CD4-positive, alpha-beta T cell treated with Interleukin-6 at 100 ng/mL for 8 hours (primary cell): ENCODE measurements at places on chromosomes 7 and 10.

DNA sequence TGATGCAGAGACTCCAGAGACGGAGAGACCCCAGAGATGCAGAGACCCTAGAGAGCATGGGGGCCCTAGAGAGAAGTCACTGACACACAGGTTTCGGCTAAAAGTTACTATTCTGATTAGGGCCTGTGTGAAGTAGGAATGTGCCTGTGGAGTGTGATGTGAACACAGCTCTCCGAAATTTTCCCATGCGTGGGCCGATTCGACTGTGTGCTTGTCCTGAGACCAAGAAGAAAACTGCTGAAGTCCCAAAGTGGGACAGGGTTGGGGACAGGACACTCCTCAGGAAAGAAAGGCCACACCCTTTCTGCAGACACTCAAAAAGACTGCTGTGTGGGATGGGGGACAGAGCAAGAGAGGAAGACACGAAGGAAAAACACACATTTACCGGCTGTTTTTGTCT is 533.5 kb downstream of the PTPRN2 start:
- DNase-seq, result no peak

- DNase-seq, result no peak
Observed at GRCh38 chr7:19989906-19990305, 216.5 kb upstream of the TMEM196 start.

DNA sequence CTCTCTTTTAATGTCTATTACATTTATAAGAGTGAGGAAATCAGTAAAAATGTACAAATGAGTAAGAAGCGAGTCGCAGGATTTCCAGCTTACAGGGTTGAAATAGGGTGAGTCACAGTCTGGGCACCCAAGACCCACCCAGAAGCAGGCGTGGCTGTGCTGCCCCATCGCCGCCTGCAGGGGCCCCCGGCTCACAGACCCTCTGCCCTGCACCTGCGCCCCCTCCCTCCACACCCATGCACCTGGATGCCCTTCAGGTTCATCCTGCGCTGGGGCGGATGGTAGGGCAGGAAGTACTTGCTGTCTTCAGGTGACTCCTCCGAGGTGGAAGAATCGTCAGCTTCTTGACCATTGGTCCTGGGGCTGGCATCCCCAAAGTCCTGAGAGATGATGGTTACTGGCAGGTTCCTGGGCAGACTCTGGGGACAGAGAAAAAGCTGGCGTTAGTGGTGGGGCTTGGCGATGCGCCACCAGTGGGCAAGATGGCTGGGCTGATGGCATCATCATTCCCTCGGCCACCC is 90.2 kb upstream of the GNA12 start:
- DNase-seq, result no peak

GRCh38 chr10:47266602-47267001 is 33.4 kb upstream of the GDF10 start:
- no peak for DNase-seq

GRCh38 chr10:1408651-1409367 is 328.5 kb downstream of the ADARB2 start:
- DNase-seq, result no peak

GRCh38 chr10:31982111-31982510 is 53.5 kb upstream of the ARHGAP12 start:
- no peak for DNase-seq

DNA sequence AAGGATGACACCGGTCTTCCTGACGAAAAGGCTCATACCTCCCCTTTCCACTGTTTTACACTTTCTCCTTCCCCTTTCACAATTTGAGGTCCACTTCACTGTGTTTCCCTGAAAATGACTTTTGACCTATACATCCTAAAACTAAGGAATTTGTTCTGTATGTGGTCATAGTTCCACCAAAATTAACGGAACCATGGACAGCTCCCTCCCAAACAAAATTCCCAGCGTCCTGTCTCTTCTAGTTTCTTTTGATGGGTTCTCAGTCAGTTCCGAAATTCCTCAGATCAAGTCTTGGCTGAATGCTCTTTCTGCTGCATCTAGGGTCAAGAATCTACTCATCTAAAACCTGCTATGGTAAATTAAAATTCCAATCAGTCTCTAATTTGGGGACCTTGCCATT is 1191.9 kb downstream of the CNTNAP2 start:
- no peak for DNase-seq

DNA sequence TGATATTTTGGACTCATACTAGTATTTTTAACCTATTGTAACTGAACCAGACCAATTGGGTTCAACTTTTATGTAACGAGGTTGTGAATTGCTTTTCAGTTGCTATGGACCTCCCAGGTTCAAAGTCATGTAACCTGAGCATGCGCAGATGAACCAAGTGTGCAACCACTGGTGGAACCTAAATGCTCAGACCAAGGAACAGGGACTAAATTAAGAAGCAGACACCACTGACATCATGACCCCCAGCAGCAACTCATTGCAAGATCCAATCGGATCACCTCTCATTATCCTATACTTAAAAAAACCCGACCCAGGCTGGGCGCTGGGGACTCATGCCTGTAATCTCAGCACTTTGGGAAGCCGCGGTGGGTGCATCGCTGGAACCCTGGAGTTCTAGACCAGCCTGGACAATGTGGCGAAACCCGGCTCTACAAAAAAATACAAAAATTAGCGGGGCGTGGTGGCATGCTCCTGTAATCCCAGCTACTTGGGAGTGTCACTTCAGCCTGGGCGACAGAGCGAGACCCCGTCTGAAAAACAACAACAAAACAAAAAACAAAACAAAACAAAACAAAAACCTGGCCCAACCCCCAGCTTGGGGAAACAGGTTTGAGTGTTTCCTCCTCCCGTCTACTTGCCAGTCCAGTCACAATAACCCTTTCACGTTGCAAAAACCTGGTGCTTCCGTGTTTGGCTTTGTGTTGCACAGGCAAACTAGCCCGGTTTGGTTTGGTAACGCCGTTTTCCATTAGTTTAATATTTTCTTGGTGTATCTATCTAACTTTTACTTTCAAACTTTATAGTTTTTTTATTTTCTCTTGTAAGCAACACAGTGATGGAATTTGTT is 11.3 kb upstream of the ZNF518A start:
- DNase-seq, result no peak

GRCh38 chr10:102409604-102410428 is 8.8 kb downstream of the PSD start:
- DNase-seq, result no peak

- DNase-seq, result no peak
Observed at GRCh38 chr7:90409667-90410066, 6.4 kb downstream of the CLDN12 start.

DNA sequence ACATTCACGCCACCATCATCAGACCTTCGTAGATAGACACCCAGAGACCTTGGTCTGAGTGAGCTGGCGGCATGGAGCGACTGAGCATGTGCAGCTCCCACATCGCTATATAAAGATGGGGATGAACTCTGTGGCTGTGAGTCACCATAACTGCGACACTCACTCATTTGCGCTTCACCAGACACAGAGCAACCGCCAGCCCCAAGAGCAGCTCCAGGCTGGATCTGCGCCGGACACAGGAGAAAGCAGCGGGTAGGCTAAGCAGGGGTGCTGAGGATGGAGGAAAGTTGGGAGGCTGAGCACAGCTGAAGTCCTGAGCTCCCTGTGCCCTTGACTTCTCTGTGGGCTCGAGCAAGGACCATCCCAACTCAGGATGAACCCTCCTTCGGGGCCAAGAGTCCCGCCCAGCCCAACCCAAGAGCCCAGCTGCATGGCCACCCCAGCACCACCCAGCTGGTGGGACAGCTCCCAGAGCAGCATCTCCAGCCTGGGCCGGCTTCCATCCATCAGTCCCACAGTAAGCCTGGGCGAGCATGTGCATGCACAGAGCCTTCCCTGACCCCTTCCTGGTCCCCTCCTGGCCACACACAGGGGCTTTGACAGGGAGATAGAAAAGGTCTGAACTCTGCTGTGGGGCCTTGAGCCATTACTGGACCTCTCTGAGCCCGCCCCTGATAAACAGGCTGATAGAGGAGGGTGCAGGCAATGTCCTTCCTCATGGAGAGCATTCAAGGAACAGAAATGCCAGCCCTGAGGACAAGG is at the start of gene OPN4:
OPN4 (plus strand) TSS at position 137 of the 762 bp plus-strand sequence; CDS start at position 374, 237 bp downstream.
- no peak for DNase-seq

GRCh38 chr7:77537136-77537777 is at the start of gene PTPN12:
Gene PTPN12, plus strand, starts transcription at chr7:77537295. Its CDS starts 252 bp downstream, at chr7:77537547.
- DNase-seq, result peak; percentile 20

GRCh38 chr10:132320654-132321469 is 11.1 kb upstream of the LRRC27 start:
- no peak for DNase-seq

DNA sequence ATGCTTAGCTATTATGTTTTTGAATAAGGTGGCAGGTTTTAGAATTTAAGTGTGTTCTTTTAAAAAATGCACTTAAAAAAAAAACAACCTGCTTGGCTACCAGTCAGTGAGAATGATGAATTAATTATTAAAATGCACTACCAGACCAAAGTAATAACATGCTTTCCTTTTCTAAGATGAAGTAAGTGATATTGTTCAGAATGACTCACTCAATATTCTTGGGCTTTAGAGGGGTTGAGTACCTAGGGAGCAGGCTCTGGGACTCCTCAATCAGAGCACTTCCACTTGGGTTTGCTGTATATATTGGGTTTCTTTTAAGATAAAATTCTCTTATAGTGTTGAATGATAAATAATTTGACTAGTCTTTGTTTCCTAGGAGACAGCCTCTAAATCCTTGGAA is 8.6 kb downstream of the STAM start:
- no peak for DNase-seq

- no peak for DNase-seq
Observed at GRCh38 chr10:32946108-32946507, 11.9 kb downstream of the ITGB1 start.

DNA sequence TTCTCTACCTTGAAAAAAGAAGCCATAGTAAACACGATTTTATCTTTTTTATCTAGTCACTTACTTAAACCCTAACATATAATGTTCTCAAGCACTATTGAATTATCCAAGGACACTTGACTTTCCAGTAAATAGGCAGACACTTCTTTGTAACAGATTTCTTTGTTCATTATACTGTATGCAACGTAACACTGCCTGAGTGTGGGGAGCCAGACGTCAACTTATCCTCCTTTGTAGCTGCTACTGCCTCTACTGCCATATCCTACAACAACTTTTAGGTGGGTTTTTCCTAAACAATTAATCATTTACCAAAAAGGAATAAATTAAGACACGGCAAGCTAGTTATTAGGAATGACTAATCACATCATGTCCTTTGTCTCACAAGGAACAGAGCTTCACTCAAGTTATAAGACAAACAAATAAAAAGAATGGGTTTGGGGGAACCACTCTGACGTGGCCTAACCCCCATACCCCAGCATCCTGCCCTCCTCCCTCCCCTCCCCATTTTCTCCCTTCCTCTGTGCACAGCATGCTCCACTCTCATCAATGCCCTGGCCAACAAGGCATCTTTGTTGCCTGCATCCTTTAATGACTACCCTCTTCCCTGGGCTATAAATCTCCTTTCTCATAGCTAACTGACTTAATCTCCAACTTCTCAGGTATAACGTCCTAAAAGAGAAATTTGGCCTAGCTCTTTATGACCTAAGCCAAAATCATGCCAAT is 43.3 kb downstream of the DOCK4 start:
- DNase-seq, result no peak

DNA sequence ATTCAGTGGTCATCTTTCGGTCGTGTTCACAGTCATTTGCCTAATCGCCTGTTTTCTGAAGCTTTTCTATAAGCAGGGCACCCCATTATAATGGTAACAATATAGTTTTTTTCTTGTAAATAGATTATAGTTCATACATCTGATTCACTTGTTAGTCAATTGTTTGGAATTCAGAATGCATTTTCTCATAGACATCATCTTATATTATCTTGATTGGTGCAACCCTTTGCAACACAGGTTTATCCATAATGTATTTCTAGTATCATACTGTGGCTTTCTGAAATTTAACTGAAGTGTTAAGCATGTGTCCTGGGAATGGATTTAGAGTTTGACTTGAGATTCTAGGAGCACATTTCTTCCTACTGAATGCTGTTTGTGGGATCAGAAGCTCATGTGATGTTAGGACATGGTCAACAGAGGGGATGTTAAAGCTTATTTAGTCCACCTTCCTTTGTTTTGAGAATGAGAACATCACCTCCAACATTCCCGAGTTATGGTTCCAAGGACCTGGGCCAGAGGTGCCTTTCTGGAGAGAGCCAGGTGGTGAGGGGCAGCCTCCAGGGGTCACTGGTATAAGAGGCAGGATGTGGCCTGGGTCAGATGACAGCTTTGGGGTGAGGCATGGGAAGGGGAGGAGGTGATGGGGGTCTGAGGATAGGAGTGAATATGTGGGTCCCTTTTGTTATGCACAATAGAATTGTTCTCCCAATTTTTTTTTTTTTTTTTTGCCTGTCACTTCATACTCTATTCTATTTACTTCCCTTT is 415.6 kb downstream of the EXOC4 start:
- no peak for DNase-seq

DNA sequence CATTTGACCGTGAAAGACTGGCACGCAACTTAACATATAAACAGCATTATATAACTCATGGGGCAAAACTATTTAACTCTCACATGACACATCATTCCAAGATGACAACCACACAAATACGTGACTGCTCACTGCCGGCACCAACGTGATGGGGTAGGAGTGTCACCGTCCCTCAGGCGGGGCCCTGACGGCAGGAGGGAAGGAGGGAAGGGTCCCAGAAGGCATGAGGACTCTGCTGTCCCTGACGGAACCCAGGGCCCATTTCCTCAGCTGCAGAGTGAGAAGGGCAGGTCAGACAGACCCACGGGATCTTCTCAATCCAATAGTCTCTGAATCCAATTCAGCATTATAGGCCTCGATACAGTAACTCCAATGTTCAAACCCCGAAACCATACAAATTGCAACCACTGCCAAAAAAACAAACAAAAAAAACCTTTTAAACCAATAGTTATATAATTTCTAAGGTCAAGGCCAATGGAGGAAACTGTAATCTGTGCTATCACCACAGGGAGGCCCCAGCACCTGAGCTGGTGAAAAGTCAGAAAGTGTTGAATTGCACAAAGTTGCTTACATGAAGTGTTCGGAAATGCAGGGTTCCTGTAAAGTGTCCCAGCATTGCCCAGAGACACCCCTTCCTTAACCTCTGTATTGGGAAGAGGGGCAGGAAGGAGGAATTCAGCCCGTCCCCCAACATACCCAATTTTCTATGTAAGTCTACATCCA is 137.4 kb downstream of the TNS3 start:
- no peak for DNase-seq

DNA sequence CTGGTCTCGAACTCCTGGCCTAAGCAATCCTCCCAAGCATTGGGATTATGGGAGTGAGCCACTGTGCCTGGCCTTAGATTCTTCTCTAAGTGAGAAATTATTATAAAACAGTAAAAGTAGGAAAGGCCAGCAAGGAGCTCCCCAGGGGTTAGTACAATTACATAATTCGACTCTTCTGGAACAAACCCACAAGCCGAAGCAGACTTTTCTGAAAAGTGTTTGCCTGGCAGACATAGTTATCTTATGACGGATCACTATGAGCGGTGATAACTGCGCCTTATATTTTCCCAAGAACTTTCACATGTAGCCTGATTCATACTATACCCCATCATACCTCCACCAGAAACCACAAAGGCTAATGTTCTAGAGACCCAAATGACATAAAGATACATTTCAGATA is 30.2 kb upstream of the SH3PXD2A start:
- DNase-seq, result no peak

GRCh38 chr7:93359520-93360198 is 127.5 kb downstream of the VPS50 start:
- DNase-seq, result no peak

- no peak for DNase-seq
Observed at GRCh38 chr10:34580643-34581042, 234.5 kb downstream of the PARD3 start.

- no peak for DNase-seq
Observed at GRCh38 chr10:79170226-79170752, 101.5 kb downstream of the ZMIZ1 start.
